ENCODE measurements at places on chromosomes 3 and 15. TPM values are rescaled to one million over a fixed set of nuclear protein-coding genes. Genes with fewer than 3 reads are reported as not detected.

Gene HCLS1
- not detected for total RNA-seq

Gene TM4SF4
- not detected for total RNA-seq

Gene PPP1R14D
- not detected for total RNA-seq

Gene NUDT16
- 14.3 TPM for total RNA-seq

Gene MKRN3
- total RNA-seq = not detected

Gene DGKG
- total RNA-seq = not detected

Gene TTLL13
- total RNA-seq = not detected

Gene SLC28A1
- not detected for total RNA-seq

Gene ROPN1
- total RNA-seq = not detected

Gene PLA2G4D
- not detected for total RNA-seq

Gene GNAT1
- total RNA-seq = not detected

Gene PAQR5
- total RNA-seq = 1.5 TPM

Gene MELTF
- 1.9 TPM for total RNA-seq

DNA sequence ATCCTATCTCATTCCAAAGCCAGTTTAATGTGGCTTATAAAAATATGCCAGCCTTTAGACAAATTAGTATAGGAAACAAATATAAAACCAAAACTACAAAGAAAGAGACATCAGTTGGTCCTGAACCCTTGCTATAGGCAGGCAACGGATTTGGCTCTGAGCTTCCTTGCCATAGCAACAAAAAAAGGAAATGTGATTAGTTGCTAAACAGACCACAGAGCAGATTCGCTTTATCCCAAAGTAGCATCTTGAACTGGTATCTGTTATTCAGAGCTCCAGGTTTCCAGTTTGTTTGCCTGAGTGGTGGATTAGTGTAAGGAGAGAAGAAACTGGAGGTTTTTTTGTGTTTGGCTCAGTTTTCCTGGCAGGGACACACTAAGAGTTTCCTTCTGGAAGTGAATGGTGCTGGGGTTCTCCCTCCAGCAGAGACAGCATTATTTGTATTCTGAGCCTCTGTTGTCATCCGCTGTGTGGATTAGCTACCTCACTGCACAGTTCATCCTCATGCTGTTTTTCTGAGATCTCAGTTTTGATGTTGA is 44.1 kb downstream of the CHST2 start:
- no peak for DNase-seq

DNA sequence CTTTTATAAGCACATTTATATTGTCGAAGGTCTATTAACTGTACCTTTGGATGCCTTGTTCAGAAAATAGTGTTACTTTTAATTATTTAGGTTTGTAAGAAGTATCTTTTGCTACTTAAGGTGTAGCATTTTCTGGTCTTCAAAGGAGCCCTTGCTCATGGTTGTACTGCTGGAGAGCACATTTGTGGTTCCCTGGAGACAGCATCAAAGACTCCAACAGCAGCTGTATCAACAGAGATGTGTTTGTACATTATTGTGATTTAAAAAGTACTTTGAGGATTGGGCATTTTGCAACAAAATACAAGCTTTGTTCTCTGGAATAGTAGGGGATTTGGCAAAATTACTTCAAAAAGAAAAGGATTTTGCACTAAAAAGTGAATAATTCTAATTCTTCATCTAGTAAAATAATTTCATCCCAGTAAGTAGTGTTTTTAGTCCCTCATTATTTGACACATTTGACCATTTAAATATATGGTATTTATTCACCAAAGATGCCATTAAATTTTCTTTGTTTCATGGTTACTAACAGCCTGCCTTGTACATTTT is 16.5 kb downstream of the TBC1D23 start:
- DNase-seq = no peak

DNA sequence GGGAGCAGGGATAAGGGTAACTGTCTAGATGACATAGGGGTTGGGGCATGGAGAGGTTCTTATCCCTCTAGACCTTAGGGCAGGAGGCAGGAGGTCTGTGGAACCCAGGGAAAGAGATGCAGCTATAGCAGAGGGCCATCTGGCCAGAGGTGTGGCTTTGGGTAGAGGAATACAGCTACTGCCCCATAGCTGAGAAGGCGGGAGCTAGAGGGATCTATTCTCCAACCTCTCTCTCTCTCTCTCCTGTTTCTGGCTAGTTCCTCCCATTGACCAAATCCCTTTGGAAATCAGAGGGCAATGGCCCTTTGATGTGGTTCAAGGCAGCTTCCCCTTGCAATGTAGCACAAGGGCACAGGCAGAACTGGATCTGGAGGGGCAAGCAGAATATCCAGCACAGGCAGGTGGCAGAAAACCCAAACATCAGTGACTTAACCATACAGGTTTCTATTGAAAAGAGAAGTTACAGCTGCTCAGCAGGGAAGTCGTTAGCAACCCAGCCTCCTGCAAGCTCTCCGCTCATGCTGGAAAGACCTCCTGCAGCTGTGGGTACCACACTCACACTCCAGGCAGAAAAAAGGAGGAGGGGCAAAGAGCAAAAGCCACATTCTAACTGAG is 22.3 kb upstream of the LMOD3 start:
- DNase-seq = no peak

- no peak for DNase-seq
Observed at GRCh38 chr3:42819351-42819965, 10.2 kb downstream of the ACKR2 start.

GRCh38 chr15:92922418-92923002 is 22.4 kb downstream of the CHD2 start:
- no peak for DNase-seq

DNA sequence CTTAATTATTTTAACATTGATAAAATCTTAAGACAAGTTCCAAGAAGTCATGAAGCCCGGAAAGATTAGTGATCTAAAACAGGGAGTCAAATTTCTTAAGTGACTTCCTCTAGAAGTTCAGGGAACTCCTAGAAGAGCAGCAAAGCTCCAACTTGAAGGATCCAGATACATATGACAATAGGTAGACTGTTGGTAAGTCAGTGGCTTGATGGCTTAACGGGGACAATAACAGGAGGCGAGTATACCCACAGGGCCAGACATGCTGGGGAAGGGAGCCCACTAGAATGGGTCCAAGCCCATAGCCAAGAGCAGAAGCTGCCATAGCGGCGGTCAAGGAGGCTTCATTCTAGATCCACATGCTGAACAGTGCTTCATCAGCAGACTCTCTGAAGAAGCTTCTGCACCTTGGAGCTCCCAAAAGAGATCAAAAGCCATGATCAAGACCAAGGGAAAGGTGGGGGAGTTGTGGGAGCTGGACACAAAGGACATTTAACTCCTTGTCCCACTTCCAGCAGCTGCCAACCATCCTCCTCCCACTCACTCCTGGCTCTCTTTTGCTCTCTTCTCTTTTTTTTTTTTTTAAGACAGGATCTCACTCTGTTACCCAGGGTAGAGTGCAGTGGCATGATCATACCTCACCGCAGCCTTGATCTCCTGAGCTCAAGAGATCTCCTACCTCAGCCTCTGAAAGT is 10.2 kb upstream of the CA12 start:
- DNase-seq = no peak

GRCh38 chr3:134693226-134693625 is 42.4 kb upstream of the KY start:
- DNase-seq = no peak

DNA sequence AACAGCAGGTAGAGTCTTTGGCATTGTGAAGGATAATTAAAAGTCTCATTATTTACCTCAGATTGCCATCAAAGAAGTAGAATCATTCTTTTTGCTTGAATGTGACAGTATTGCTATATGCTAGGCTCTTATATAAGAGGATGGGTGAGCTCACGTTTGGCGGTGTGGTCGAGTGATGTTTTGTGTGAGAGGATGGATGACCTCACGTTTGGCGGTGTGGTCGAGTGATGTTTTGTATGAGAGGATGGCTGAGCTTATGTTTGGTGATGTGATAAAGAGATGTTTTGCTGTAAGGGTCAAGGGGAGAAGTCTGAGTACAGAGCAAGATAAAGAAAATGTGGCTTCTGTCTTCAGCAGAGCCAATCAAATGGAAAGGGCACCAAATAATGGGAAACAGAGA is 299.6 kb upstream of the NR2E3 start:
- no peak for DNase-seq

- peak; percentile 70 for DNase-seq
Observed at GRCh38 chr3:38314764-38315487, 31.7 kb upstream of the XYLB start.

- no peak for DNase-seq
Observed at GRCh38 chr15:88242586-88243555, 13.7 kb downstream of the NTRK3 start.

GRCh38 chr3:45537970-45538640 is 56.4 kb upstream of the LIMD1 start:
- no peak for DNase-seq

GRCh38 chr3:55074796-55075195 is 146.9 kb upstream of the LRTM1 start:
- DNase-seq = no peak

DNA sequence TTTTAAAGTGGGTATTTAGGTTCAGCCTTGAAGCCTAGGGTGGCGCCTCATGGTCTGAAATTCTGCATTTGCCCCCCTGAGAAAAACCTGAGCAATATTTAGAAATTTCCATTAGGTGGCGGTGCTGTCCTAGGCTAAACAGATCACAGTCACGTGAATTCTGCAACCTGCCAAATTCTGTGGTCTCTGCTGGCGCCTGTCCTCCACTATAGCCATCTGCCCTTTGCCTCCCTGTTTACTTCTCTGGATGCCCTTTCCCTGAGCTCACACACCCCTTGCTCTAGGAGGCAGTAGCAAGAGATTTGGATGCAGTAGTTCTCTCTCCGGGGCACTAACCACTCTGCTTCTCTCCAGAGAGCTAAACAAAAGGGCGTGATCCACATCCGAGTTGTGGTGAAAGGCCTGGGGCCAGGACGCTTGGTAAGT is 9.1 kb downstream of the MRPS11 start:
- DNase-seq = no peak

DNA sequence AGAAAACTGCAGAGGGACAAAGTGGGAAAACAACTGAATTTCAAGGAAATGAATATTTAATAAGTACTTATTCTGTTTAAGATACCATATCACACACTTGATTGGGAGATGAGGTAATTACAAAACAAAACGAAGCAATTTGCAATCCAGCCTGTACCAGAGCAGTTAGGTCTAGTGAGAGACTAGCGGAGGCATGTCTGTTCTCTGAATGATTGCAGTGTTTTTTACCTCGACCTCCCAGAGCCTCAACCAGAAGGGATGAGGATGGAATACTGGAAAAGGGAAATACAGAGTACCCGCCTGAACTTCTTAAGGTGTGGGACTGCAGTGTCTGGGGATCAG is 59.5 kb downstream of the PIK3CB start:
- no peak for DNase-seq

- DNase-seq = no peak
Observed at GRCh38 chr15:41836713-41837454, 1.8 kb upstream of the PLA2G4B start.

- no peak for DNase-seq
Observed at GRCh38 chr3:66372681-66373350, 128.0 kb downstream of the LRIG1 start.

GRCh38 chr3:156840826-156841689 is 14.9 kb downstream of the LEKR1 start:
- DNase-seq = no peak

GRCh38 chr3:535566-536416 is 339.2 kb downstream of the CHL1 start:
- no peak for DNase-seq

- DNase-seq = peak; percentile 89
Observed at GRCh38 chr3:186976837-186977750, 46.8 kb downstream of the ST6GAL1 start.

DNA sequence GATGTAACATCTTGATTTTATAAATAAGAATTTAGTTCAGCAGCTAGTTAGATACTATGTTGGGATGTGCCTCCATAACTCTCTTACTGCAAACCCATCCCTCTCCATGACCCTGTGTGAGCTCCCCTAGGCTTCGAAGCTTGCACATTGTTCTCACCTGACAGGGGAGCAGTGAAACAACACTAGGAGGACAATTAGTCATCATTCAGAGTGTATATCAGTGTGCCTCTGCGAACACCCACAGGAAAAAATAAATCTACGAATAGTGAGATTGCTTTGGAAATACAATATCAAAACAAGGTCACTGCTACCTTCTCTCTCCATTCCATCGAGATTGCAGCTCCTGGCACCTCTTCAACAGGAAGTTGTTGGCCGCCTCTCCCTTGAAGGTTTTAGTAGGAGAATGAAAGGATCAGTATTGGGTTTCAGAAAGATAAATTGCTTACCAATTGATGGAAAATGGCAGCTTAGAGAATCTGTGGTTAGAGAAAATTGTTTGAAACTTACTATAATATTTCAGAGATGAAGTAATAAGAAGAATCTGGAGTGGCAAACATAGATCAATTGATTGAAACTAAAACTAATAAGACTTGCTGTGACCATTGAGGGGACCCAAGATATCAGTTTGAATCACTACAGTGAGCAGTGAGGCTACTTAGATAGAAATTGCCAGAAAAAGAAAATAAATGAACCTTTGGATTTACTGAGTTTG is 103.2 kb downstream of the CHL1 start:
- no peak for DNase-seq

GRCh38 chr3:12490547-12490946 is 6.3 kb downstream of the TSEN2 start:
- DNase-seq = no peak

- DNase-seq = no peak
Observed at GRCh38 chr3:172152874-172153273, 113.5 kb downstream of the FNDC3B start.

GRCh38 chr3:141714671-141715070 is 23.4 kb upstream of the RNF7 start:
- DNase-seq = no peak

DNA sequence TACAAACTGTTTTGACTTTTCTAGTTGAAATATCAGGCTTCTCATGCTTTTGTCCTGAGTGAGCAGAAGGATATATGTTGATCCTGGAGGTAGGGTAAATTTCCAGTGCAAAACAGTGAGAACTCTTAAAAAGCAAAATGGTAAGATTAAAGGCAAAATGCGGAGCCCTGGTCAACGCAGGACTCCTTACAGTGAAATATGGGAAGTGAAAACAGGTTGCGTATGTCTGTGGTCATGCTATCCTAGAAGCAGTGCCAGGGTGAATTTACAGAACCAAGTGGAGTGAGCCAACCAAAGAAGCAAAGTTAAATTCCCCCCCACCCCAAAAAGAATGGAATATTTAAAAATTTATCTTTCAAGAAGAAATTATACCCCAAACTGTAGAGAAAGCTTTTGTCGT is 256.4 kb downstream of the NR2F2 start:
- no peak for DNase-seq

GRCh38 chr3:32814361-32814760 is 3.4 kb upstream of the TRIM71 start:
- DNase-seq = no peak

DNA sequence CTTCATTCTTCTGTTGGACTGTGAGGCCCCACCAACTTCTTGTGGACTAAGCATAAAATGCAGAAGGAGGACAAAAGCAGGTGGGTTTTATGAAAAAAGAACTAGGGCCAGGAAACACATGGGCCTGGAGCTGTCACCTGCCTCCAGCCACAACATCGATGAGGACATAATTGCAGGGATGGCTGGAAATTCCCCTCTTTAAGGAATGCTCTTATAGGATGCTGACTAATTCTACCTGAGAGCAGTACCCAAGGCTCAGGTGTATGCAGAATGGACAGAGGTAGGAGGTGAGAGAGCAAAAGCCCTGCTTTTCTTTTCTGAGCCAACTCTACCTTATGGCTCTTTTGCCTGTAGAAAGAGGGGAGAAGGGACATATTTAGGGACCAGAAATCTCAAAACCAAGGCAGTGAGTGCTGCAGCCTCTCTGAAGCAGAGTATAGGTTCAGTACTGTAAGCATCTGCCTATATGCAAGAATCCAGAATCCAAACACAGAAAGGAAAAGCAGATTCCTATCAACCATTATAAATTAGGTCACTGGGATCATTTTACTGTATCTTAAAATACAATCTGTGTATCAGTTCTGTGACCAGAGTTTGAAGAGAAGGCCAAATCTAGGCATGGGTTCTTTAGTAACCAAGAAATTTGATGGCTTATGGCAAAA is 205.3 kb upstream of the WNT5A start:
- no peak for DNase-seq

All from osteocyte (in vitro differentiated cells).